ENCODE measurements at places on chromosomes 2 and 18. TPM values are rescaled to one million over a fixed set of nuclear protein-coding genes. Genes with fewer than 3 reads are reported as not detected.

Gene SCG2
- 16.8 TPM for total RNA-seq

Gene NMUR1
- 0.36 TPM for total RNA-seq

Gene STARD6
- not detected for total RNA-seq

Gene DOCK10
- total RNA-seq: 5.4 TPM

DNA sequence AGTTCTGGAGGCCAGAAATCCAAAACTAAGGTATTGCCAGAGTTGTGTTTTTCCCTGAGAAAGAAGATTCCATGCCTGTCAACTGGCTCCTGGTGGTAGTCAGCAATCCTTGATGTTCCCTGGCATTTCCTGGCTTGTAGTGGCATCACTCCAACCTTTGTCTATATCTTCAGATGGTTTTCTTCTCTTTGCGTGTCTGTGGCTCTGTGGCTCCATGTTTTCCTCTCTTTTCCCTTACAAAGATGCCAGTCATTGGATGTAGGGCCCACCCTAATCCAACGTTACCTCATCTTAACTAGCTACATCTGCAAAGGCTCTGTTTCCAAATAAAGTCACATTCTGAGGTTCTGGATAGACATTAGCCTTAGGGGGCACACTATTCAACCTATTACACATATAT is 41.8 kb downstream of the SLC14A1 start:
- DNase-seq: no peak

DNA sequence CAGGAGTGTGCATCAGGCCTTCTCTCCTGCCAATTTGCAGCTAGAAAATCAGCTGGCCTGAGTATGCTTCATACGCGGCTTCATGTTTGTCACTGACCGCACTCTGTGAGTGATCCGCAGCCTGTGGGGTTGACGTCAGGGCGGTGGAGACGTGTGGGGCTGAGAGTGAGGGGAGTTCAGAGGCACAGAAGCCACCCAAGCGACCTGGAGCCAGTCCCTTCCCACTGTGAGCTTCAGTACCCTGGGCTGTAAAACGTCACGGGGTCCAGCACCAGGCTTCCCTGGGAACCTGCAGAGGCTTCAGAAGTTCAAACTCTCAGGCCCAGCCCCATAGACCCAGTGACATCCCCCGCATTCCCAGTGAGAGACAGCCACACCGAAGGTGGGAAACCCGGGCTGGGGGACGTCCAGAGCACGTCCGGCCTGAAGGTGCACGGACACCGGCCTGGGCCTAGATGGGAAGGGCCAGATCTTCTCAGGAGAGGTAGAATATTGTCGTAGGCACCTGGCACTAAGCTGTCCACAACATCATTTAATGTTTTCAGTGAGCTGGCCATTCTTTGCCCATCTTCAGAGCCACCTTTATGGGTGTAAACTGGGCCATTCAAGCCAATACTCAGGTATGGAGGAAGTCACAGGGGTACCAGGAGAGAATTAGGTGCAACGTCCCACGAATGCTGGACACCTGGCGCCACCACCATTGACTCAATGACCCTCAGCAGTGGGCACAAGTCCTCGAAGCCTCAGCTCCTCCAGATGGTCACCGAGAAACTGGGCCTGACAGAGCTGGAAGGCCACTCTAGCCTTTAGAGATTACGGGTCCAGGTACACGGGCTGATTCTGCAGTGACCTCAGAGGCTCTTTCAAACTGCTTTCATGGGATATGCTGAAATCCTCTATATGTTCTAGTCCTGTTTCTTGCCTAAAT is 235.6 kb upstream of the MYT1L start:
- DNase-seq: no peak

DNA sequence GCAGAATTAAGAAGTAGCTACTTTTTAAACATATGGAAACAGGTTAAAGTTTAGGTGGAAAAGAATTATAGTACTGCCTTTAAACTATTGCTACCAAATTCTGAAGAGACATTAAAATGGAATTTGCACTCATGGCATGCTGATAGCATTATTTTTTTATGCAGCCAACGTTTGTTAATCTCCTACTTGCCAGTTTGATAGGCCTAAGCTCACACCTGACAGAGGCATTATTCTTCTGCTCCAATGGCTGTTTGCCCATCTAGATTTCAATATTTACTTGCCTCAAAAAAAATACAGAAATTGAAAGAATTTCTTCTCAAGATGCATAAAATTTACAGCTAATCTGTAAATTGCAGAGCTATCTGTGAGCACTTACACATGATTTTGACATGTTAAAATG is 849.6 kb downstream of the CNTNAP5 start:
- DNase-seq: no peak

DNA sequence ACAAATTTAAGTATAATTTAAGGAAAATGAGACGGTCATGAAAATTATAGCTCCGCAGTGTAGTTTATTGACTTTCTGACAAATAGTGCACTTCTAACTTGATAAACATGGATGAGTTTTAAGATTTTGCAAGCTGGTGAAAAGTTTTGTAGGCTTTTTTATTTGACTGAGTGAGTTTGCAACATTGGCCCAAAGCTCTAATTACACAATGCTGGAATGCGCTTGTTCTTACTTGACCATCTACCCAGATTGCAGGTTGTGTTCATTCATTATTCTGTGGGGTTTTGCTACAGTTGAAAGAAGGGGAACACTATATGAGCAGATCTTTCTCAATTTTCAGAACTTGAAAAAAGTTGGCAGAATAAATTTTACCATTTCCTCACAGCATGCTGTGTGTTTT is 13.5 kb downstream of the SPOPL start:
- no peak for DNase-seq

DNA sequence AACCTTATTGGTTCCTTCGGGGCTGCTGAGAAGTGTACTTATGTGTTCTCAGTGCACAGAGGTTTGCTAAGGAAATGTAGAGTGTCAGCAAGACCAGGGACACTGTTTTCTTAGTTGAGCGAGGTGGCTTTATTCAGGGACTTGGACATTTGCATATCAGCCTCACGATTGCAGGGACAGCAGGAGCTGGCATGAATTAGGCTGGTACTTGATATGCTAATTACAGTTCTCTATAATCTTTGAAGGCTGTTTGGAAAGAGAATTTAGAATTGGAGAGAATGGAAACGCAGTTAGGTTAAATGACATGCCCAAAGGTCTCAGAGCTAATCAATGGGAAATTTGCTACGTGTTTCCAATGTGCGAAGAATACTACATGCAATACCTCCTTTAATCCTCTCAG is 18.7 kb upstream of the MTCL1 start:
- no peak for DNase-seq

GRCh38 chr2:201798252-201798913 is 8.0 kb upstream of the CDK15 start:
- no peak for DNase-seq

Data from sigmoid colon (tissue), 7 donors.